ENCODE measurements at places on chromosomes 7 and 10. TPM values are rescaled to one million over a fixed set of nuclear protein-coding genes. Genes with fewer than 3 reads are reported as not detected.

DNA sequence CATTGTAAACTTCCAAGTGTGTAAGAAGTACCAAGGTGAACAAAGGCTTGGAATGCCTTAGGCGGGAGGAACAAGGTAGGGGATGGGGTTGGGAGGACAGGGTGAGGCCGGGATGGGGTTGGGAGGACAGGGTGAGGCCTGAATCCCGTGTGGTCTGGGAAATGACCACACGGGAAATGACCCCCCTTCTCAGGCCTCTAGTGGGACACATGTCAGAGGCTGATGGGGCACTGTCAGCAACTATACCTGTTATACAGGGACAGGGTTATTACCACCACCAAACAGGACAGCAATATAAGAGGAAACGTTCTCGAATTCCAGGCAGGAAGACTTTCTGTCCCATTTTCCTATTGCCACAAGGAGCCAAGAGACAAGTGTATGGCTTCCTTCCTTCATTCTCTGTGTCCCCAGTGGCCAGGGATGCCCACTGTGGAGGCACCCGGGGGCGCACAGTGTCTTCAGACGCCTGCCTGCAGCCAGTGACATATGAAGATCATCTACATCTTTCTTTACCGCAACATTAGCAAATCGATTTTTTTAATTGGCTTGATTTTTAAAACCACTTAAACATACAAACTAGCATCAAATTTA lies 1.3 kb downstream of the MKI67 start:
- DNase-seq = no peak

DNA sequence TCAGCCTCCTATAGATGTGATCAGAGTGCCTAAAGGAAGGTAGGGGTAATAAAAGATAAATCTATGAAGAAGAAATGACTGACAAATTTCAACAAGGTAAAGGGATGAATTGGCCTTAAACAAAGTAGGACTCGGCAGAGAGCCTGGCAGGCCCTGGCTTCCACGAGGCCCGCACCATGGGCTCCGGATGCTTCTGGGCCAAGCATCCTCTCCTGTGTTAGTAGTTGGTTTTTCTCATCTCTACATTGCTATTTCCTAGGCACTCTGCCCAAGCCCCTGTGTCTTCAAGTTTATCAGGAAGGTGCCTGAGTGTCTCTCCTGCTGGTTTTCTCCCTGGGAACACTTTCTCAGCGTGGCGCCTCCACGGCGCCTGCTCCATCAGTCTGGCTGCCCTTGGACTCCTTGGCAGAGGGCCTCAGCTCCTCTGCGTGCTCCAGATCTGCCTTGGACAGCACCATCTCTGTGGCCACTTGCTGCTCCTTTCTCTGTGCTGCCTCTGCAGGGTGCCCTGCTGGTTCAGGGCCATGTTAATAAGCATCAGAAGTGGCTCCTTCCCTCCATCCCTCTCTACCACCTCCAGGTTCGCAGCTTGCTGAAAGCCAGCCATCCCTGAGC lies 413.3 kb upstream of the DPP6 start:
- DNase-seq = no peak

DNA sequence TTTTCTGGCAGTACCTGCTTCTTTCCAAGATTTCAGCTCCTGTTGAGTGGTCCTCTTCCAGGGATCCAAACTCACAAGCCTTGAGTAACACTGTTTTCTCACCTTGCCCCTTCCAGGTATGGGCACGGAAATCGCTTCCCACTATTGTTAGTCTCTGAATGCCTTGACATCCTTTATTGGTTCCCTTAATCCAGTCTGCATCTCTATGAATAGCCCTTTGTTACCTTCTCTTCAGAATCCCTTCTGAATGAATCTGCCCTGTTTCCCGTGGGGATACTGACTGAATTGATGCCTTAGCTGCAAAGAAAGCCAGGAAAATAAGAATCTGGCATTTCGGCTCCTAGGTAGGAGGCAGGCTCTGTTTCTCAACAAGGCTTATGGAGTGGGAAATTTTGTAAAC lies 467.7 kb downstream of the PLXNA4 start:
- DNase-seq = no peak

GRCh38 chr7:97357459-97357858 lies 240.0 kb downstream of the SDHAF3 start:
- no peak for DNase-seq

DNA sequence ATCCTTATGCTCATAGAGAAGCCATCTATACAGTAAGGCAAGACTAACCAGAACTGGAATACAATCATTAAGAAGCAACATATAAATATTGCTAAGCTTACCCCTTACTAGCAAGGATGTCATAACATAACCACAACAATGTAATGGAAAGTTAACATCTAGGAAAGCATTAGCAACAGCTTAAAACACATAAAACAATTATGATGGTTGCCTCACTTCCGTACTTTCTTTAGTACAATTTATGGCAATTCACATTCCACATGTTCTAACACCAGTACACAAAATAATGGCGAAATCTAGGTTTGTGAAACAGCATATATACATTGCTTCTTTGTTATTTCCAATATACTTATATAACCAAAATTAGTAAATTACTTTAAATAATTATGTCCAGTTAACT lies 195.0 kb downstream of the AHR start:
- DNase-seq = no peak

GRCh38 chr10:110138197-110138812 lies 69.1 kb upstream of the MXI1 start:
- peak; percentile 56 for DNase-seq

DNA sequence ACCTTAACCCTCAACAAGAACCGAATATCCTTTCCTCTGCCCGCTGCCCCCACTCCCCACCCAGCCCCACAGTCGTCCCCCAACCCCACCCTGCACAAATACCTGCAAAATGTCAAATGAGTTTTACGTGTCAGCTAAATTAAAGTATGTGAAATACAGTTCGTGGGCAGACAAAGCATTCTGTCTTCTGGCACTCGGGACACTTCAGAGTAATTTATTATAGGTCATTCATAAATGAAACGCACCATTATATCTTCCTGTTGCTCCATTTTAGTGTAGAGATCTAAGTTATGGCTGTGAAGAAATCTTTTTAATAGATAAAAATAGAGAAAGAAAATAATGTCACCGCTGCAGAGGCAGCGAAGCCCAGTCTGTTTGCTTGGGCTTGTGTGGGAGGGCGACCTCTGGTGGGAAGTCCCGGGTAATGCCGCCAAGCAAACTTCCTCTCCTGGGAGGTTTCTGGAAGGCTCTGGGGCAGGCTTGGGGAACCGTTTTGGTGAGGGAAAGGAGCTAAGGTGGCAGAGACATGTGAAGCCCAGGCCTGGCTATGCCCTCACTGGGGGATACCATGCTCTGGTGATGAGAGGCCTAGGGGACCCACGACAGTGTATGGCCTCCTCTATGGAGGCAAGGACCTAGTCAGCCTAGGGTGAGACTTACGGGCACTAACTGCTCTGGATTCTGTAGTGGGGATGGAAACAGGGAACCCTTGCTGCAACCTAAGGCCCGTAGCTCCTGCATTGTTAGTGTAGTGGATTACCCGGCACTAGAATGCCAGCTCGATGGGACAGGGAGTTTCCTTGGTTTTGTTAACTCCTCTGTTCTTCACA lies 604.9 kb downstream of the LRMDA start:
- DNase-seq = peak; percentile 79

DNA sequence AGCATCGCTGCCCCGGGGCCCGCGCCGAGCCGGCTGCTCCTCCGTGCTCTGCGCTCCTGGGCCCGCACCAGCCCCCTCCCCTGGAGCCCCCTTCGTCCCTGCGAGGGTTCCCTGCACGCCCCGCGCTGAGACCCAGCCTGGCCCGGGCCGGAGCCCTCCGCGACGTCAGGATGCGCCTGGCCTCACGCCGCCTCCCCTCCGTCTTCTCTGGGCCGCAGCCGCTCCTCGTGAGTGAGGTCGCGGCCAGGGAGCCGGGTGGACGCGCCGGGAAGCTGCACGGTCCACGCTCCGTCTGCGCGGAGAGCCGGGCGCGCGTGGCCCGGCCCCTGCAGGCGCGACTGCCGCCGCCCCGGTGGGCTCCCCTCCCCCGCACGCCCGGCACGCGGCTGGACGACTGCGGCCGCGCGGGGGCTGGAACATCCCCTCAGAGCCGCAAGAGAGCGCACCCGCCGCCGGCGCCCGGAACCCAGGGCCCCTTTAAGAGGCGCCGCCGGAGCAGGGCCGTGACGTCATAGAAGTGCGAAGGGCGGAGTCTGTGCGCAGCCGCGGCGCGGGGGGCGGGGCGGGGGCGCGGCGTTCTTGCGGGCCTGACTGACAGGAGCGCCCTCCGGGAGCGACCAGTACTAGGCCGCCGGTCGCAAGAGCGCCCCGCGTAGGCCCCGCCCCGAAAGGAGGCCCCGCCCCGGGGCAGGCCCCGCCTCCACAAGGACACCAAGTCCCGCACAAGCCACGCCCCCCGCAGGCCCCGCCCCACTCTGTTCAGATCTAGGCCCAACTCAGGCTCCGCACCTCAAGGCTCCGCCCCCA lies 507 bp upstream of the INPP5A start:
- DNase-seq = peak; percentile 99

DNA sequence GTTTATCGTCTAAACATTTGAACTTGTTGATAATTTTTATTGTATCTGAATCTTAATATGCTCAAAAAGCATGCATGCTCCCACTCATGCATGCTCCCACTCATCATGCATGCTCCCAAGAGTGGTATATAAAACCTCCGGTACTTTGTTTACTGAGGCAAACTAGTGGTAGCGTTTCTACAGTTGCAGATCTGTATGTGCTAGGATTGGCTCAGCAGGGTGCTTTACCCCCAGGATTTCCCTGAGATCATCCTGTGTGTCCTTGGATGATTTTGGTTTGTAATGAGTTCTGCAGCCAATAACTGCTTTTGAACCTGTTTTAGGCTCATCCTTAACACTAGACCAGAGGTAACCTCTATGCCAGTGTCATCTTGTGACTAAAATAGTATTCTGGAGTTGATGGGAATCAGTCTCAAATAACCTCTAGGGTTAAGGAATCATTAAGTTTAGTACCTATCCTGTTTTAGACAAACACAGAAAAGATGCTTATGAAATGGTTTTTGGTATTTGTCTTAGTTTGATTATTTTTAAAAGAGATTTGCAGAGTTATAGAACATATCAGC lies 40.4 kb downstream of the PHTF2 start:
- no peak for DNase-seq

GRCh38 chr7:19670806-19671205 lies 38.0 kb downstream of the POLR1F start:
- DNase-seq = no peak

DNA sequence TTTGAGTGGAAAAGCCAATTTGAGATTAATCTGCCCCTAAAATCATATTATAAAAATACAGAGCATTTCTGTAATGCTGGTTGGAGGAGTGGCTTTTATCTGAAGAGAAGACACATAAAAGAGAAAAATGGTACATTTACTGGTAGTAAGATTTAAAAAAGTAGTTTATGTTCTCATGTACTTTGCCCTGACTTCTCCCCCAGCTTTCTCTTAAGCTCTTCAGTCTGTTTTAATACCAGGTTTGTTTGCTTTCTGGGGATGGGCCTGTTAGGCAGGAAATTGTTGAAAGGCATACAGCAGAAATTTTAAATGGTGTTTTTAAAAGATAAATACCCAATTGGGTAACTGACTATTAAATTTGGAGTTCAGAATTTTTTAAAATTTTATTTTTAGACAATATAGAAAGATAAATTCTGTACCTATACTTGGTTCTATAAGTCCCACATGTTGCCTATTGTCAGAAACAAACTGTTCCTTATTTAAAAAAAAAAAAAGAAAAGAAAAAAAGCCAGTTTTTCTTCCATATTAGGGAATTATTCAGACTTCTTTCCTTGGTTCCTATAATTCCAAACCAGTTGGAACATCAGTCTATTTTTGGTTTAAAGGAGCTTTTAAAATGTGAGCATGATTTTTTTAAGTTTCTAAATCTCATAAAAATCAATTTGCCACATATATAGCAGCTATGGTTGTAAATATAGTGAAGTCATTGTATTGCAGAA lies 136.6 kb downstream of the ARID5B start:
- DNase-seq = no peak

DNA sequence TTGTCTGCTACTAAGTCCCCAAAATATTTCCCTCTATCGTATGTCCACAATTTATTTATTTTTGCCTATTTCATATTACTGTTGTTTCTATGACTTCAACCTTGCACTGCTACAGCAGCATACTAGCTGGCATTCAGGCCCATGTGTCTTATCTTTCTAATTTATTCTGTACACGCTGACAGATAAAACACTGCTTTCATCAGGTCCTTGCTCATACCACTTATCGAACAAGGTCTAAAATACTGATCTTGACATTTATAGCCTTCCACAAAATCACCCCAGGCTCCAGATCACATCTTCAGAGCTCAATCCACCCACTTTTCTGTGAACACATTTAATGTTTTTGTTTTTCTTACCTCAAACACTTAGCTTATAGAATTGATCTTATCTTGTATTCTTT lies 374.6 kb downstream of the THSD7A start:
- DNase-seq = no peak

DNA sequence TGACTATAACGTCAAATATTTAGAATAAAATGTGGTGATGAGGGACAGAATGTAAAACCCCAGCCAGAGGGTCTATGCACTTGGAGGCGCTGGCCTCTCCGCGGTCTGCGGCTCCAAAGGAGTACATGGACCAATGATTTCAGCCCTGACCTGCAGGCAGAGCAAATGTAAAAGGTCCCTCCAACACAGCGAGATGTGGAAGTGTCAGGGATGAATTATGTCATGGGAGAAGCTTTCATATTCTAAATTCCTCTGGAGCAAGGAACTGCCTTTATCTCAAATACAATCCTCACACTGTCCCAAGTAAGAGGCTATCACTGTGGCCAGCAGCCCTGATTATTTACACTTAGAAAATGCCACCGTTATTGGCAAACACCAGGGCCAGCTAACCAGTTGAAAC lies 139.4 kb downstream of the GFRA1 start:
- DNase-seq = no peak

DNA sequence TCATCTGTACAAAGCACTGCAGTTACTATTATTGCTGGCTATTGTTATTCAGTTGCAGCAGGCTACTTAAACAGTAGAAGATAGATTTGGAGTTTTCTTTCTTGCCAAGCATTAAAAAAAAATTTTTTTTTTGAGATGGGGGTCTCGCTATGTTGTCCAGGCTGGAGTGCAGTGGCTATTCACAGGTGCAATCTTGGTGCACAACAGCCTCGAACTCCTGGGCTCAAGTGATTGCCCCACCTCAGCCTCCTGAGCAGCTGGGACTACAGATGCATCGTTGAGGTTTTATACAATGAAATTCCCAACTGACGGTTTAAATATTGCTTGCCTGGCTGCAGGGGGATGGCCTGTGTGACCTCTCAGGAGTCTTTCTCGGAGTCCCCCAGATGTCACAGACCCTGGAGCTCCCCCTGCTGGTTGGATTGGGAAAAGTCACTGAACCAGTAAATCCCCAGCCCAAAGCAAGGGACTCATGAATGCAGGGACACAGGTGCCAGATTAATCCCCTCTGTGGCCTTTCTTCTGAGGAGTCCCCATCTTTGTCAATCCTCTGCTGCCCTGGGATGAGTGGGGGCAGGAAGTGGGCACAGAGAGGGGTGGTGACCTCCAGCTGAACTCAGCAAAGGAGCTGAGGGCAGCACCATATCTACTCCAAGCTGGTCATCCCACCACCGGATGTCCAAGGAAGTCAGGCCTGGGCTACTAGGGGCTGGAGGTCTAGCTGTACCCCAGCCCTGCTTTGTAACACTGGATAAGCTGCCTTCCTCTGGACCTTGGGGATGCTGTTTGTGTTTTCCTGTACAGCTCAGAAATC lies 149.6 kb downstream of the C10orf105 start:
- peak; percentile 72 for DNase-seq

Gene FBXL13
- 0.46 TPM for polyA plus RNA-seq

Gene ARID5B
- polyA plus RNA-seq = not detected

Gene PFKFB3
- polyA plus RNA-seq = 12.3 TPM

Gene OR2A25
- polyA plus RNA-seq = not detected

Gene DPP6
- polyA plus RNA-seq = 6.0 TPM

Gene NEUROD6
- polyA plus RNA-seq = 0.11 TPM

Gene CAV2
- polyA plus RNA-seq = 41.3 TPM

Gene A1CF
- 0.04 TPM for polyA plus RNA-seq

Gene CACNA2D1
- polyA plus RNA-seq = 163 TPM

All from muscle of arm (tissue), 14 donors.